ENCODE measurements at places on chromosomes 11 and 22.
A peak's percentile ranks its signal among the peaks of the same experiment; 100 is the strongest.

- DNase-seq = no peak
These were observed 1.6 kb downstream of the SPTBN2 start for GRCh38 chr11:66727282-66728037.

DNA sequence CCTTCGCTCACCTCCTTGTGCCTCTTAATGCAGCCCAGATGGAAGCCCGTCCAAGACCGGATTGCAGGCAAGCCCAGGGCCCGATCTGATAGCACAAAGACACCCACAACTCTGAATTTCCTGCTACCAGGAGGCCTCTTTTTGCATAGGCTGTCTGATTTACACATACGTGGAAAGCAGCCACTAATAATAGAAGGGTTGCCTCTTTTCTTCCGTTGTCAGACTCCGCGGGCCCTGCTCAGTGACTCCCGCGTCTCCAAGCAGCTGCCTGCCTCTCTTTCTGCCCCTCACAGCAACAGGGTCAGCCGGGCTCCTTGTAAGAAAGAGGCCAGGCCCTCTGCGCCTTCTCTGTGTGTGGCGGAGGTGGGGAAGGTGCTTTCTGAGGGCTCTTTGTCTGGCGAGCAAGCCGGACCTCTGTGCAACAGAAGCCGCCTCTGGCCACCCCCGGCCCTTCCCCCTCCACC lies 26.7 kb downstream of the FLI1 start:
- DNase-seq = no peak

- DNase-seq = peak; percentile 26
These were observed 9.9 kb downstream of the SLC43A3 start for GRCh38 chr11:57417056-57417455.

DNA sequence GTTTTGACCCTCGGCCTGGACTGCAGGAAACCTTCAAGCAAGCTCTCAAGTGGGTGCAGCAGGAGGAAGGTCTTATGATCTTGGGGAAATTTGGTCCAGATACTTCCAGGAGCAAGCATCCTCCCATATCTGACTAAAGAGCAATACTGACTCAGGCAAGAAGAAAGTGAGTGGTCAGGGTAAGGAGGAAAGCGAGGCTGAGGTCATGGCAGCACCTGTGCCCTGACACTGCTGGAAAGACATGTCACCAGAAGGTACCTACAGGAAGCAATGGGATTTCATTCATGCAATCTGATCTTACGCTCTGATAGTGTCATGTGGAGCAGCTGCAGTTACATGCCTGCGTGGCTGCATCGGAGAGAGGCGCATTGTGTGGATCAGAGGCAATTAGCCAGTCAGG lies 6.5 kb upstream of the TOP3B start:
- DNase-seq = no peak

DNA sequence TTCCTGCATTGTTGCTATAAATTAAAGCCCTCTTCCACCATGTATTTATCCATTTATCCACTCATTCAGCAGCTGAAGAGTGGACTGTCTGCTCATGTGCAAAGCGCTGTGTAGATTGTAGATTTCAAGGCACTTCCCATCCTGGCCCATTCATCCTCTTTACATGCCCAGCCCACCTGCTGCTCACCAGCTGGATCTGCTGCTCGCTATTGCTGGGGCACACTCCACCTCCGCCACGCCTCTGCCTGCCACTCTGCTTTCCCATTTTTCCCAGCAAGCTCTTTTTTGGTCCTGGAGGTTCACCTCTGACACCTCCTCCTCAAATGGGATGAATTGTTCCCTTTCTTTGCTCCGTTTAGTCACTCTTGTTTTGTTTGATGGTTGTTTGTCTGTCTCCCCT lies 48.3 kb downstream of the CEP164 start:
- DNase-seq = peak; percentile 19

DNA sequence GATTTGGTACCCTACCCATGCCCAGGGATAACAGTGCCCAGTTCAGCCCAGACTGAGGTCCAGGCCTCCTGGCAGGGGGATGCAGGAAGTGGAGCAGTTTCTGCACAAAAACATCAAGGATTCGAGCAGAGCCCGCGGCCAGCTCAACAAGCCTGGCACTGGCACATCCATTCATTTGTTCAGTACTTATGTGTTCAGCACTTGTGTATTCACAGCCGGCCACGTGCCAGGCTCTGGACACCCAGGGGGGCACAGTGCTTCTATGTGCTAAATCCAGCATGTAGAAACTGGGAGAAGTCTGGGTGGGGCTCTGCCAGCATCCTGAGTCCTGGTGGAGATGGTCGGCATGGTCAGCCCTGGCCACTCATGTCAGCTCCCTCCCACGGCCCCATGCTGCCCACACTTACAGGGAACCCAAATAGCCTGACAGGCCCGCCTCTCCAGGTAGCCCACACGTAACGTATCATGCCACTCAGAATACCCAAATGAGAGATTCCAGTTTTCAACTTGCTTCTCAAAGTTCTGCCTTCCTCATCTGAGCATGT lies 28.5 kb downstream of the LINC01488 start:
- DNase-seq = peak; percentile 50

- no peak for DNase-seq
These were observed 538.9 kb downstream of the DLG2 start for GRCh38 chr11:85088286-85088685.

DNA sequence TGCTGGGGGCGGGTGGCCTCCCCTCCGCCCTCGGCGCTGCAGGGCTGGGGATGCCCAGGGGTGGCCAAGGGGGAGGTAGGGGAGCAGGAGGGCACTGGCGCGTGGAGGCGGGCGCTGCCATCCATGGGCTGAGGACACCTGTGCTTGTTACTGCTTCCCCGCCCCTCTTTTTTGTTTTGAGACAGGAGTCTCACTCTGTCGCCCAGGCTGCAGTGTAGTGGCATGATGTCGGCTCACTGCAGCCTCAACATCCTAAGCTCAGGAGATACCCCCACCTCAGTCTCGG lies 683 bp upstream of the FADS3 start:
- DNase-seq = no peak

GRCh38 chr22:25572708-25573171 lies 8.3 kb downstream of the GRK3 start:
- no peak for DNase-seq

- peak; percentile 78 for DNase-seq
These were observed 51.4 kb downstream of the JAM3 start for GRCh38 chr11:134120143-134120850.

GRCh38 chr11:12260731-12261521 lies 116.4 kb upstream of the PARVA start:
- no peak for DNase-seq

- DNase-seq = no peak
These were observed 73.4 kb downstream of the WNT7B start for GRCh38 chr22:45903355-45904135.

DNA sequence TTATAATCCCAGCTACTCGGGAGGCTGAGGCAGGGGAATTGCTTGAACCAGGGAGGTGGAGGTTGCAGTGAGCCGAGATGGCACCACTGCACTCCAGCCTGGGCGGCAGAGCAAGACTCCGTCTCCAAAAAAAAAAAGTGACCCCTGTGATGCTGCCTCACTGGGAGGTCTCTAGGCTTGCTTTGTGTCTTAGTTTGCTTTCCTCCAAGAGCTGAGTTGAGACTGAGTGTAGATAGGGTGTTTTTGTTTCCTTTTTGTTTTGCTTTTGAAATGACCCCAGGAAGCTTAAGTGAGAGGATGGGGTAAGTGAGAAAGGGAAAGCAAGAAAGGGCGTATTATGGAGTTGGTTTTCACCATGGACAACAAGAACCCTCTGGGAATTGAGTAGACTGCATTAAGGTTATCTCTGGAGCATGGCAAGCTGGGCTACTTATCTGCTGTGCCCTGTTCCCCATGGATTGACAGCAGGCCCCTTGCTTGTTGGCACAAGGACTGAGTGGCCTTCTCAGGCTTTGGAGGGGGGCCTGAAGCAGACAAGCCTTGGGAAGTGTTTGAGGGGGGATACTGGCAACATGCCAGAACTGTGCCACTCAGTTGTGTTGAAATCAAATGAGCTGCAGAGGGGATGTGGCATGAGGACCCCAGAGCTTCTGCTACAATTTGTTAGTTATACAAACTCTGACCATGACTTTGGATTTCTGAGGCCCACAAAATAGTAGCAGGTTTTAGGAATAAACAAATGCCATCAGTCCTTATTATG lies 300.6 kb upstream of the C11orf87 start:
- DNase-seq = no peak

DNA sequence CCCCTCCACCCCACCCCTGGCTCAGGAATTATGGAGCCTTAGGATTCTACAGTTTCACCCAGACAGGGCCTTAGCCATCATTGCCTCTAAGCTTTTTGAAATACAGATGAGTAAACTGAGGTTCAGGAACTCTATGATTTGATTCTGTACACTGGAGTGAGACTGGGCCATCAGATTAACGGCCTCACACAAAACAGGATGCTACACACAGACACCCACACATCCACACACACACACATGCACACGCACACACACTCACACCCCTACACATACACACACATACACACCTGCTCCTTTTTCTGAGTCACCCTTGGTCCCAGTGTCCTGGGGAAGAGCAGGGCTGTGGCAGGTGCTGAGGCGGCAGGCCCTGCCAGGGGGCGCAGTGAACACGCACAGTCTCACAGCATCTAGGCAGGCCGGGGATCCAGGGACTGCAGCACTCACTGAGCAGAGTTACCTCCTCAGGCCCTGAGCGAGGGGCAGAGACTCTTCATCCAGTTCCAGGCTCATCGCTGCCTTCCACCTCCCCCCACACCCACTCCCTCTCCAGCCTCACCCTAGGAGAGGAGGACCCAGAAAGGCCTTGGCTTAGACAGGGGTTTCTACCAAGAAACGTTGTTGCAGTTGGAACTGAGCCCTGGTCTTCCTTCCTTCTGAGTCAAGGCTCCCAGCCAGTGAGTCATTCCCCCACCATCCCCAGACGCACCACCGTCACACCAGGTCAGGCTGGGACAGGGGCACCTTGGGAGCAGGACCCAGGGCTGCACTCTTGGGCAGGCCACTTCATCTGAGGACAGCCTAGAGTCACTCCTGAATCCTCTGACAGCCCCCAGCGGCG lies 89.8 kb upstream of the PARVA start:
- peak; percentile 76 for DNase-seq

- DNase-seq = no peak
These were observed 33.6 kb downstream of the USH1C start for GRCh38 chr11:17510507-17511206.

GRCh38 chr11:62103141-62103540 lies 20.7 kb upstream of the INCENP start:
- no peak for DNase-seq

DNA sequence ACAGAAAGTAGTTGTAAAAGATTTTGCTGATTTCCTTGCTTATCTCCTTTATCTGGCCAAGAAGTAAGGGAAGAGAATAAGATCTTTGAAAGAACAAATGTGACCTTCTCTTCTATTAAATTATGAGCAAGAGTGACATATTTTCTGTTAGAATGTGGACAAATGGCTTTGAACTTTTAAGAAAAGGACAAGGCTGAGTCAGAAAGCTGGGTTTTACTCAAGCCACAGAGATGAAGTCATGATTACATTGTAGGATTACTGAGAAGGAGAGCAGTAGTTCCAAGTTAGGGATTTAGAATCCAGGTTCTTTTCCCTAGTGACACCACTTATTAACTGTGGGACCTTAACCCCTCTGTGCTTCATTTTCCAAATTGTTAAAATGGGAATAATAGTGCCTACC lies 13.5 kb downstream of the CCDC90B start:
- DNase-seq = no peak

DNA sequence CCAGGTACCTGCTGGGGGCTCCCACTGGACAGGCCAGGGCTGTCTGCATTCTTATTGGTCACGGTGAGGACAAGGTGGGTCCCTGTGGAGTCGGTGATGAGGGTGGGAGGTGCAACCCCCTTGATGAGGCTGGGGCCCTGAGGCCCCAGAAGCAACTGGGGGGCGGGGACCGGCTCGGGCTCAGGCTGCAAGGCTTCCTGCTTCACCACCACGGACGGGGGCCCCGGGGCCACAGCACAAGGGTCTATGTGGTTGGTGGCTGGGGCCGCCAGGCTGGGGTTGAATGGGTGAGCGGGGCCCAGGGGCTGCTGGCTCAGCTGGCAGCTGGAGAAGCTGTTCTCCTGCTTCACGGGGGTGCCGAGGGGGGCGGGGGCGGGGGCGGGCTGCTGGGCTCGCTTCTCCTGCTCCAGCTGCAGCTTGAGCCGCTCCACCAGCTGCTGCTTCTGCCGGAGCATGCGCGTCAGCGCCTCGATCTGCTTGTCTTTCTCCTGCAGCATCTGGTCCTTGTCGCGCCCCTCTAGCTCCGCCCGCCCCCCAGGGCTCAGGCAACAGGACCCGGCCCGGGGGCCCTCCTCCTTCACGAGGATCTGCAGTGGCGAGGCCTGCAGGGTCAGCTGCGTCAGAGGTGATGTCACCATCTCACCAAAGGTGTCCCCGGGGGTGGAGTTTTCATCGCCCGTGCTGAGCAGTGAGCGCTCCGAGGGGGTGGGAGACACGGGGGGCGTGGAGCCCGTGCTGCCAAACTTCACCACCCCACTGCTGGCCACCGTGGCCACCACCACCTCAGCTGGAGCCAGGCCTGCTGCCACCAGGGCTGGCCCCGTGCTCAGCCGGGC lies 48.2 kb downstream of the SGSM3 start:
- no peak for DNase-seq

- no peak for DNase-seq
These were observed 82.8 kb upstream of the HMGXB4 start for GRCh38 chr22:35174401-35175038.

GRCh38 chr22:48760481-48761390 lies 1066.9 kb downstream of the BRD1 start:
- DNase-seq = peak; percentile 41

GRCh38 chr22:39362932-39363331 lies 13.1 kb downstream of the SYNGR1 start:
- no peak for DNase-seq

- no peak for DNase-seq
These were observed 114.5 kb upstream of the TTC12 start for GRCh38 chr11:113199866-113200265.

DNA sequence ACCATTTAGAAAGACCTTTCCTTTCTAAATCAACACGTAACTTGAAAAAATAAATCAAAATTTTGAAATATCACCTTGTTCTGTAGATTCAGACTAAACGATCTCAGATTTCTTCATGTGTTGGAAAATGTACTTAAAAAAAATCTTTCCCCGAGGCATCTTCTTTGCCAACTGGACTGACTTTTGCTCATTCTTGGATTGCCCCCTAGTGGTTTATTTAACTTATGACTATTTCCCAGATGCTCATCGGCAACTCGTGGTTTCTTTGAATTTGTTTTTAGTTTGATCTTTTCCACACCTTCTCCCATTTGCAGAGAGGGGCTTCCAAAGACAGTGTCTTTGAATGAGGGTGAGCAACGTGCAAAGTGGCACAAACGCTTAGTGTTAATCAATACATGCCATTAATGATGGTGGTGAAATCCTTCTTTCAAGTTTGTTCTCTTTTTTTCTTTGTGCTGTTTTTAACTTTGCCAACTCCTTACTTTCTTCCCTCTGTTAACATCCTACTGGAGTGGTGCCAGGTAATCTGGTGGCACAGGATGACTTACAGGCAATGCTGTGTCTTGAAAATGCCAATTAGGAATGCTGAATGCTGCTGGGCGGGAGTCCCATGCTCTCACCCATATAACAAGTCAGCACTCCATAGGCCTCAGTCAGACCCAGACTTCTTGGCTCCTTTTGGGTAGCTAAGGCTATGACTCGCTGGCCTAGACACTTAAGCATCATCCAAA lies 18.3 kb downstream of the PRSS23 start:
- DNase-seq = no peak
